ENCODE measurements at places on chromosomes 13 and 19.

- no peak for DNase-seq
Observed at GRCh38 chr13:90545070-90545840, 802.2 kb upstream of the MIR17HG start.

- DNase-seq, result no peak
Observed at GRCh38 chr13:43401361-43401760, 378.0 kb downstream of the DNAJC15 start.

DNA sequence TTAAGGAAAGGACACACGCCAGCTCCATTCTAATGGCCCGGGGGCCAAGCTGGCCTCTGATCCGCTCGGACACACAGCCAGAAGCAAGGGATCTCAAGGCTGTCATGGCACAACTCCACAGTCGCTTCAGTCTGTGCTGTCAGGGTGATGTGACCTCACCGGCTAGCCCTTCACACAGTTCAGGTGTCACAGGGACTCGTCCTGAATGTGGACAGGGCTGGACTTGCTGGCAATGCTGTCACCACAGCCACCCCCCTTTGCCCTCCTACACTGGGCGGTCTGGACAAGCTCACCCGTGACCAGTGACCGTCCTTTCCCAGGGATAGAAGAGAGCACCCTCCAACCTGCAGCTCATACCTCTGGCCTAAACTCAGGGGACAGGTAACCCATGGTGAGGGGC, 15.2 kb downstream of the SUGP1 start:
- no peak for DNase-seq

DNA sequence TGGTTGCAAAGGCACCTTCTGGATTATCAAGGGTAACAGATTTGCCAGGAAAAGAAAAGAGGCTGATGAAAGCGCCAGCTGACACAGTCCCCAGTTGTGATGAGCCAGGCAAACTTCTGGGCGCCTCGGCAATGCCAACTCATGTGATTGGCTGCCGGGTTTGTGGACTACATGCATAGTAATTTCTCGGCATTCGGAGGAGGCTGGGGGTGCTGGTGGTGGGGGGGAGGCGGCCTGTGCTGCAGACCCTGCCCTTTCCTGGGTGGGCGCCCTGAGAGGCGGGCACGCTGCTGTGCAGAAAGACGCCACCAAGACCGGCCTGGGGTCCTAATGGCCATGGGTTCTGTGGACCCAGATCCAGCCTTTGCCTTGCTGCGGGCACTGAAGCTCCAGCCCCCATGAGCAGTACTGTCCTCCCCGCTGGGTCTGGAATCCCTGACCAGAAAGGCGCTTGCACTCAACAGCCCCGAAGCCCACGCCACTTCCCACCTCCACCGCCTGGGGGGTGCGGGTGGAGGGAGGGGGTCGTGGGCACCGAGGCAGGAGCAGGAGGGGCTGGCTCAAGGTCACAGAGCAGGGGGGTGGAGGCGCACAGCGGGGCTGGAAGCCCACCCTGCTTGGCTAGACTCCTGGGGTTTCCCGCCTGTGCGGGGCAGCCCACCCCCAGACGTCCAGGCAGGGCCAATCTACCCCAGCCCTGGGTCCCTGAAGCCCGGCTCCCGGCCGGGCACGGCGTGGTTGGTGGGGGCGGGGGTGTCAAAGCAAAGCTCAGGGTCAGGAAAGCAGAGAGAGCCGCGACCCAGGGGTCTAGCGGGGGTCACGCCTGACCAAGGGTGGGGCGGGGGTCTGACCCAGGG, 1.0 kb downstream of the DIRAS1 start:
- DNase-seq, result no peak

- no peak for DNase-seq
Observed at GRCh38 chr13:43520351-43520750, 266.4 kb downstream of the ENOX1 start.

DNA sequence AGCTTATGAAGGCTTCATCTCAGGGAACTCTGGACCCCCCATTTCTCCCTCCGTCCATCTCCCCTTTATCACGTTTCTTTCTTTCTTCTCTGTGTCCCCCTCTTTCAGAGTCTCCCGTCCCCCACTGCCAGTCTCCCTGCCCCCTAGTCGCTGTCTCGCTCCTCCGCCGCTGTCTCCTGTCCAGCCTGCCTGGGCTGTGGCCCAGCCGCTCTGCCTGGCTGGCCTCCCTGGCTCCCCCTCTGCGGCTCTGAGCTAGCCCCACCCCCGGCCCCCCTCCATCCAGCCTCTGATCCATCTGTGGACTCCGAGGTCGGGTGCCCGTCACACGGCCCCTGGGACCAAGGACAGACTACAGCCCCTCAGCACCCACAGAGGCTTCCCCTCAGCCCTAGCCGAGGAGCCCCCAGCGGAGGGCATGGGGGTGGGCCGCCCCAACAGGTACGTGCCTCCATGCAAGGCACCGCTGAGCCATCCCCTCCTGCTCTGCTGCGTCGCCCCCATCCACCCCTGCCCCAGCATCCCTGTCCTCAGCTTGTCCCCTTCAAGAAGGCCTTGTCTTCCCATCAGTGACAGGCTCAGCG, 1.1 kb upstream of the KCNJ14 start:
- no peak for DNase-seq

DNA sequence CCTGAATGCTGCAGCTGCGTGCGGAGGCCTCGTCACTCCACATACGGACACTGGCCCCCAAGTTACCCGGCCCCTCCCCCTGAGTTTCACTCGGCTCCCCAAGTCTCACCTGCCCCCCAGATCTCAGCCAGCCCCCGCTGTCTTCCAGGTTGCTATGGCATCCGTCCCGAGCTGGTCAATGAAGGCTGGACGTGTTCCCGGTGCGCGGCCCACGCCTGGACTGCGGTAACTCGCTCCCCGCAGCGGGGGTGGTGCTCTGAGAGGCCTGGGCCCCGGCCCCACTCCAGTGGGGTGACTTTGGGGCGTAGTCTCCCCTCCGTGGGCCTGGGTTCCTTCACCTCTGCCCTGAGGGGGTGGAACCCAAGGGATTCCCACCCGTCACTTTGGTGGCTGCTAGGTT, 168.2 kb downstream of the KDM4B start:
- DNase-seq, result no peak

DNA sequence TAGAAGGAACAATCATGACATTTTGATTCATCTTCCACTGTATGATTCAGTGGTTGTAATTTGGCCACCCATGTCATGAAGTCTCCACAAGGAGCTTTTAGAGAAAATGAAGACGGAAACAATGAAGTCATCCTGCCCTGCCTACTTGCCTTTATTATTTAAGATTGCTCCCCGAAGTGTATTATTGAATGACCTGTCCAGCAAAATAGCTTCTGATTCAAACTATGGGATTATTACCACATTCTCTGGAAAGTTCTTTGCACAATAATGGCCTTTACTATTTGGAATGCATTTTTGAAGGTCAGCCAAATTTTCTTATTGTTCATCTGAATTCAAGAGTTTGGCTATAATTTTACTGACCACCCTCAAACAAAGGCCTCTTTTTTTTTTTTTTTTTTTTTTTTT, 77.8 kb upstream of the RFC3 start:
- no peak for DNase-seq

- no peak for DNase-seq
Observed at GRCh38 chr13:48234566-48235340, 1.7 kb downstream of the ITM2B start.

DNA sequence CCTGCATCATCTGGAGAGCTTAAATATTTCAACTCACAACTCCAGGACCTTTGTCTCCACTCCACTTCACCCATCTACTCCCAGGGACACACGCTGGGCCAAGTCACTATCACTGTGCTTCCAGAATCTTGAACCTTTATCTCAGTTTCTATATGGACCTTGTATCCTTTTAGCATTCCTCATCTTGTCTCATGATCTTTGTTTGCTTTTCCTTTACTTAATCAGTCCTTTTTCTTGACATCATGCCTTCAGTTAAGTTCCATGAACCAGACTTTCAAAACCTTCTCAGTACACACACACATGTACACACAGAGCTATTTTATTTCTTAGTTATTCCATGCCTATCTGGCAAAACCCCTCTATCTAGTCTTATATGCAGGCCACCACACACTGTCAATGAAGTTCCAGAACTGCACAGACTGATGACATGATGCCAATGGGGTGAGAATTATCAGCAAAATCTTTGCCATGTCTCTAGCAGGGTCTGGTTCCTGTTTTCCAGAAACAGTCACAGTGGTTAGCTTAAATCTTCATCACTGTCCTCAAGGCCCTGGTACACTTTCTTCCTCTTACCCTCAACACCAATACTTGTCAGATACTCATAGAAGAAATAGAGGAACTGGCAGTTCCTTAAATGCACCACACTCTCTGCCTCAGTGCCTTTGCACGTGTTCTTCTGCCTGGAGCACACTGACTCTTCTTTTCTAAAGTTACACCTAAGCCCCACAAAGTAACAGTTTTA, 77.6 kb upstream of the STARD13 start:
- DNase-seq, result no peak

DNA sequence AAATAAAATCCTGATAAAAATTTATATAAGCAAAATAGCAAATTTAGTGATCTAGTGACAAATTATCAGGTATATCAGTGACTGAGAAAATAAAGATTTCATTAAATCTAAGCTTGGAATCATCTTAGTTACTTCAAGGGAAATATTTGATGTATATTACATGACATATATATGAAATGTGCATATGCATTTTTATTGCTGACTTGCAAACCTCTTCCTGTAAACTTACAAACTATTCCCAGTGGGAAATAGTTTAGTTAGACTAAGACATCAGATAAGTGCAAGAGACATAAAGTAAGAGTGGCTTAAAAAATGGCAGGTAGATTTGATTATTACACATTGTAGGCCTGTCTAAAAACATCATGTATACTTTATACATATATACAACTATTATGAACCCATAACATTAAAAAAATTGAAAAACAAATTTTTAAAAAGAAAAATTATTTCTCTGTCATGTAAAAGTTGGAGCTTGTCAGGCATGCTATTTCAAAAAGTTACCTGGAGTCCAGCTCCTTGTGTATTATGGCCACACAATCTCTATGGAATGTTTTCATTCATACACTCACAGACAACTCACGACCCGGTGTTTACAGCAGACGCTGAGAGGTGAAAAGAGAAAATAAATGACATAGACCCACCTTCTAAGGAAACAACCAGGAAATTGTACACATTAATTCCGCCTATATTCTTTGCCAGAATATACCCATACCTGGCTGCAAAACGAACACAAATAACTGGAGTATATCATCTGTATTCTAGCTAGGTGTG, 724.5 kb downstream of the SLITRK6 start:
- DNase-seq, result no peak

GRCh38 chr13:23687614-23688013, 117.4 kb downstream of the TNFRSF19 start:
- no peak for DNase-seq

DNA sequence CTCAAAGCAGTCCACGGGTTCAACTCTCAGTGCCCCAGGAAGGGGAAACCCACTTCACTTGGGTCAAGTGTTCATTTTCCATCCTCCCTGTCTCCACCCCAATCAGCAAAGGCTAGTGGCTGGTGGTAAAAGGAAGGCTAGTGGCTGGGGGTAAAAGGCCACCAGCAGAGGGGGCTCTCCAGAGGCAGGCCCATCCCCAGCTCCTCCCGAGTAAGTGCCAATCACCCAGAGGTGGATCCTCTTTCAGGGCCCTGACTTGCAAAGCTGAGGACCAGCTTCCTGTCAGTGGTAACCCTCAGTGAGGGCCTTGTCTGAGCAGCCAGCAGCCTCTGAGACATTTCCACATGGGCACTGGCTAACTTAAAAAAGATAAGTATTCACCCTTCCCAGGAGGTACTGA, 22.0 kb upstream of the TPT1 start:
- DNase-seq, result no peak

GRCh38 chr19:45632468-45633196, 6.6 kb downstream of the EML2 start:
- peak; percentile 46 for DNase-seq

- no peak for DNase-seq
Observed at GRCh38 chr13:62875118-62875640, 1459.5 kb upstream of the PCDH20 start.

DNA sequence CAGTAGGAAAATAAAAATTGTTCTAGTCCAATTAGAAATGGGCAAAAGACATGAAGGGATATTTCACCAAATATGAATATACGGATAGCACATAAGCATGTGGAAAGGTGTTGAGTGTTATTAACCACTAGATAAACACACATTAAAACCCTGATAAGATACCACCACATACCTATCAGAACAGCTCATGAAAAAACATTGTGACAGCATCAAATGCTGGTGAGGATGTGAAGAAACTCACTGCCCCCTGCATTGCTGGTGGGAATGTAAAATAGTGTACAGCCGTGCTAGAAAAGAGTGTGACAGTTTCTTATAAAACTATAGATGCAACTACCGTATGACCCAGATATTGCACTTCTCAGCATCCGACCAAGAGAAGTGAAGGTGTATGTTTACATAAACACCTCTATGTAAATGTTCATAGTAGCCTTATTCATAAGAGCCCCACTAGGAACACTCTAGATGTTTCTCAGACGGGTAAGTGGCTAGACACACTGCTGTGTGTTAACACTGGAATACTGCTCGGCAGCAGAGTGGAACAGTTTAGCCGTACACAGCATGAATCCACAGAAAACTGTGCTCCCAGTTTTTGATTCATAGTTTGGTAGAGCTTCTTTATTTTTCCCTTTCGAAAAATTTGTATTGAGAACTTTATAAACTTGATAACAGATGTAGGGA, 321.1 kb downstream of the MYO16 start:
- DNase-seq, result no peak

GRCh38 chr19:48284896-48285295, 15.0 kb downstream of the ZNF114 start:
- DNase-seq, result no peak

Measured in activated naive CD4-positive, alpha-beta T cell treated with anti-CD3 and anti-CD28 coated beads, Interleukin-2, amount 50 U/mL, for 16 hours (primary cell).